ENCODE measurements at places on chromosomes 2 and 18. TPM values are rescaled to one million over a fixed set of nuclear protein-coding genes. Genes with fewer than 3 reads are reported as not detected.

Gene SNORC
- total RNA-seq, result 1.3 TPM

Gene TTN
- 9.2 TPM for total RNA-seq

Gene EIPR1
- total RNA-seq, result 28.0 TPM

DNA sequence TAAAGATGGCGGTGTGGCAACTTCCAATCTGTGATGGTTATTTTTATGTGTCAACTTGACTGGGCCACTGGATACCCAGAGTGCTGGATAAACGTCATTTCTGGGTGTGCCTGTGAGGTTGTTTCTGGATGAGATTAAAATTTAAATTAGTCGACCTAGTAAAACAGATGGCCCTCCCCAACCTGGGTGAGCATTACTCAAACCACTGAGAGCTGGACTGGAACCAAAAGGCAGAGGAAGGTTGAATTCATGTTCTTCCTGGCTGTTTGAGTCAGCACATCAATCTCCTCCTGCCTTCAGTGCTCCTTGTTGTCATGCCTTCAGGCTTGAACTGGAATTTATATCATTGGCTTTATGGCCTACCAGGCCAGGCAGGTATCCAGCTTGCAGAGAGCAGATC lies 190.8 kb upstream of the RGPD4 start:
- DNase-seq, result no peak

- DNase-seq, result no peak
Measured at GRCh38 chr2:238425979-238426567, 654 bp upstream of the ASB1 start.

- no peak for DNase-seq
Measured at GRCh38 chr2:161416708-161417437, 776 bp downstream of the TBR1 start.

DNA sequence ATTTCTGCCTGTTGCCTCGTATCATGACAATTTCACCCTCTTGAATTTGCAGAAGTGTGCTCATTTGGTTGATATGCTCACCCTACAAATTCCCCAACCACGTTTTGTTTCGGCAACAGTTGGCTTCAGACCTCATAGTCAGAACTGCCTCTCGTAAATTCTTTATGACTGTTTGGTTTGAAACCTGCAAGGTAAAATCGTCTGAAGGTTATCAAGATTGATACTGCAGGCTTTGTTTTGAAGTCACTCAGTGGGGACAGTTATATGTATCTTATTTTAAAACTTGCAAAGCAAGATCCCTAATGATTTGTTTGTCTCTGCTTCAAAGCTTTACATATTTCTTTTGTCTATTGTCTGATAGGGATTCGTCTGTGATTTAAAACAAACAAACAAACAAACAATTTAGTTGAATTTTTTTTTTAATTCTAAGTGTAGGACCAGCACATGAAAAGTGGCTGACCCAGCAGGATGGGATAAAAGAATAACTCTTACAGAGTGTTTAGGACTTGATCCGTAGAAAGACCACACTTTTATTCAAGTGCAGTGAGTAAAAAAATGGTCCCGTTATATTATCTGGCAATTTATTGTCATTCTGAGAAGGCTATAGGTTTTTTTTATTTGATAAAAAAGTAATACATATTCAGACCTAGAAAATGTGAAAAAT lies 45.7 kb upstream of the MYCN start:
- no peak for DNase-seq

DNA sequence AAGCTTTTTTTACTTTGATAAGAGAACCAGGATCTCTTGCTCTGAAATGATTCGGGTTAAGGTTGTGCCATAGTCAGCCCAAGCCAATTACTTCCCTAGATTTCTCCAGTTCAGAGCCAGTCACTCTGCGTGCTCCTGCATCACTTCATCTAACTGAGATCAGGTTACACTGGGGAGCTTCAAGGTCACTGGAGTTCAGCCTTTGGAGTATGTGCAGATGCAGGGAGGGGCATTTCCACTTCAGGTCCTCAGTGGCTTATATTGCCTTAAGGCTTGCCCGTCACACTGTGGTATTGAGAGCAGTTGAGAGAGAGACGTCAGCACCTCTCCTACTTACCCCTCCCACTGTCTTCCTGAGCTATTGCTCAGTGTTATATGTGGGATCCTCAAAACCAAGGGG lies 317.8 kb downstream of the EPHA4 start:
- DNase-seq, result no peak

DNA sequence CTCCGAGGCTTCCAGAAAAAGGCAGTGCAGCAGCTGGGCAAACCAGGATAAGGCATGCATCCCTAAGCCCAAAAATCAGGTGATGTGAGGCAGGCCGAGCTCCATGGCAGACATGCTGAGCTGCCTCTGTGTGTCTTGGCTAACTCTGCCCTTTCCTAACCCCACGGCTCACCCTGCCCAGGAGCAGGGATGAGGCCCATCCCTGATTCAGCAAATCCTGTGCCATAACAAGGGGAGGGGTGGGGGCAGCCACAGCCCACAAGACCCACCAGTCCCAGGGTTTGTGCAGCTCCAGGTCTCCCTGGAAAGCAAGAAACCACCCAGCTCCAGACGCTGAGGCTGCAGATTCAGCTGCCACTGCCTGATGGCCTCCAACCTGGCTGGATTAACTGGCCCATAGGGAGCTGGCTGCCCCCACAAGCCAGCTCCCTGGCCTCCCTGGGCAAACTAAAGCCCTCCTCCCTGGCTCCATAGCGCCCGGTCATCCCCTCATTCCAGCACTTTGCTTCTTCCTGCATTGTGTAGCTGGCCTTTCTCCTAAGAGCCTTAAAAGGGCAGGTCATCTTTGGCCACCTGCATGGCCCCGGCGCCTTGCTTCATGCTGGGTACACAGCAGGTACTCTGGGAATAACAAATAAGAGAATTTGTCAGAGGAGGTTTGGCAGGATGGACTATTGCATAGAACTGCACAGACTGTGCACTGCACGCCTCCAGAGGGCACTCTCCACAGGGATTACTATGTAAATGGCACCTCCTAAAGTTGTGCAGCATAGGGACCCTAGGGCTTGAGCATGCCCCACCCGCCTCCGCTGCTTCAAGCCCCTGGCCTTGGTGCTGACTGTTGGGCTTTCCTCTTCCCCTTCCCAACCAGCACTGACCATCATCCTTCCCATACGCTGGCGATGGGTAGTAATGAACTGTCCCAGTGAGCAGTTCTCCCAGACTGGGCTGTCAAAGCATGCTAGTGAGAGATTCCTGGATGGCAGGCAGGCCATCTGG lies 10.7 kb downstream of the STEAP3 start:
- DNase-seq, result no peak

DNA sequence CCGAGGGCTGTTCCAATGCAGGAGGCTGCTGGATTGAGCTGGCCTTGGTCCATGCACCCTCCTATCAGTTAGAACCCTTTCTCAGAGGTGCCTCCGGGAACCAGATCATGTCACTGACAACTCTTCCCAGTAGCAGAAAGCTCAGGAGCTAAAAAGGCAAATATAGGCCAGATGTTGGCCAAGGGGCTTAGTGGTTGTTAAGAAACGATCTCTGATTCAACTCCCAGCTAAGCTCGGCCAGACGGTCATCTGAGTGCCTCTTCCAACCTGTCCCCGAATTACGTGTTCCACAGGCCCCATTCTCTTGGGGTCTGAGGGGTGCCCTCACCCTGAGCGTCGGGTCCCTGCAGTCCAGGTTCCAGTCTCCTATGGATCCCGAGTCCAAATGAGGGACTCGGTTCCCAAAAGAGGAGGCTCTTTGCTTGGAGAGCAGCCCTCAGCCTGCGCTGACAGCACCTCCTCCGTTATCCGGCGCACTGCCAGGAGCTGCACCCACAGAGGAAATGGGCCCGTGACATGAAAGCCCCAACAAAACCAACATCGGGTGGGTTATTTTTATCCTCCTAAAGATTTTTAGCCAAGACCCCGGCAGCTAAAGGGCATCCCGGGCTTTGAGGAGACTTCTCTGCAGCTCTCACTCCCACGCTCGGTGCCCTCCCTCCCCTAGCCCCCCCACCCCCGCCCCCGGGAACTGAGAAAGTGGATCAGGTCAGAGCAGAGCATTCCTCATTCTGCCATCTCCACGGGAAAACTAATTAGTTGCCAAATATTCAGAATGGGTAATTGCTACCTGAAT lies 106.6 kb upstream of the ID2 start:
- DNase-seq, result peak; percentile 41

DNA sequence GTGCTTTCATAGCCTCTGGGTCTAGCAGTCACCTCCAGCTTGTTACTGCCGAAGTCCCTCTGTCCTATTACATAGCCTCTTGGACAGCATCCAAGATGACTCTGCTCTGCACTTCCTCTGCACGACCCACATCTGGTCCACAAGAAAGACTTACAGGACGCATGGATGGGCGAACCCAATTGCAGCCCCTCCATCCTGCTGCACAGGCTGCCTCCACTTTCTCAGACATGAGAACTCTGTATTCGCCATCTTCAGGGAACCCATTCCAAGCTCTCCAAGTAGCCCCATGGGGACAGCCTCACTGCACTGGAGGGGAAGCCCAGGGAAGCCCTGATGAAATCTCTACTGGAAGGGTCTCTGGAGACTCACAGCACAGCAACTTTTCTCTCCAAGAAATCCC lies 172.1 kb downstream of the GFPT1 start:
- DNase-seq, result no peak

GRCh38 chr2:14583059-14583458 lies 49.5 kb upstream of the LRATD1 start:
- DNase-seq, result no peak

DNA sequence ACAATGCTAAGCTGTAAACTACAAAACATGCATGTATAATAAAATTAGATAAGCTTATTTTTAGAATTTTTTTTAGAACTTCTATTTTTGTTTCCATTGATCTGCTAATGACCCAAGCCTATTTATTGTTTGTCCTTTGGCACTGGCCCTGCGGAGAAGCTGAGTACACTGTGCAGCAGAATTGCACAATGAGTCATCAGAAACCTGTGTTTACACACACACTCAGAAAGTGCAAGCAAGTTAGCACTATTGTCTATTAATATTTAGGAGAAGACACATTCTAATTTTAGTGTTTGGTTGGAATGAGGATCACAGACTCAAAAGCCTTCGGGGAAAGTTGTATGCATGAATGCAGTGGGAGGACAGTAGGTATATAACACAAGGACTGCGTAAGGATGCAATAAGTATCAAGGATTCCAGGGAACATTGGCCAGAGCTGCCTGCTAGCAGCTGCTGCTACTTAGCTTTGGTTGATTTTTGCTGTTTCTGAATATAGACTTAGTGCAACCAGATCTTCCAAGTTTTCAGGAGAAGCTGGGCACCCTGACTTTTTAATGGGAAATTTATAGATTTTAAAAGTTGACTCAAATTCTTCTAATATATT lies 128.2 kb downstream of the KCNH7 start:
- no peak for DNase-seq

- no peak for DNase-seq
Measured at GRCh38 chr2:805664-806063, 128.5 kb upstream of the TMEM18 start.

DNA sequence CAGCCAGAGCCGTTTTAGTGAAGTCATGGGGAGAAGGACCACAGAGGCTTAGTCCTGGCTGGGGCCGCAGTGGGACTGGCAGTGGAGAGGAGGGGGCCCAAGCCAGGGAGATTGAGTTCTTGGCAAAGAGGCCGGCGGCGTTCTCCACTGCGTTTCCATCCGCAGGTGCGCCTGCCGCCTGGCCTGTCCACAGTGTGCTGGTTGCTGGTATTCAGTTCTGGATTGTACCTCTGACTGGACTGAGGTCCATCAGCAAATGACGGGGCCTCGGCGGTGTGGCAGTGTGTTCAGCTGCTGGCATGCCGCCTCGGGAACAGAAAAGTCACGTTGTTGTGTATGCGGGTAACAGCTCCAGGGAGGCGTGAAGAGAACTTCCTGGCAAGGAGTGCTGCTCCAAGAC lies 36.8 kb downstream of the LRRFIP1 start:
- DNase-seq, result no peak

- no peak for DNase-seq
Measured at GRCh38 chr2:102551329-102552096, 67.8 kb upstream of the SLC9A2 start.

DNA sequence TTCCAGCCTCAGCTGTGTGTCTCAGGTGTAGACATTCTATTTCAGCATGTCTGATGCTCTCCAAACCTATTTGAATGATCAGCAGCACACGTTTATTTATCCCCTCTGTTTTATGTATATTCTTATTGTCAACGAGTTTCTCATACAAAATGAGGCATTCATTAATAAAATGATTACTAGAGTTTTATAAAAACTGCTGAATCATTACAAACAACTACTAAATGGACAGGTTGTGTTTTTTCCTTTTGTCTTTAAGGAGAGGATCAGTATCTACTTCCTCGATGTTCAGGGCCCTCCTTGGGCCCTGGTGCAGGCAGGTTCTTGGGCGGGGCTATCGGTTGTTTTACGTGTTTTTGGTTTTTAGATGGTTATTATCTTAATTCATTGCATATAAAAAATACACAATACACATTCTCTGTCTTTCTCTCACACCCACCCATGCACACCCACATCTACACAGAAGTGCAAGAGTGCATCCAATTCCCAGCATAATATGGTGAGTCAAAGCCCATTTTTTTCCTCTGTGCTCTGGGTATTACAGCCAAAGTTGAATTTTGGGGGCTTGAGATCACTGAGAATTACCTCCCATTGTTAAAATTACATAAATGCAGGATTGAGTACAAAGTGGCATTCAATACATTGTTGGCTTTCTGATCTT lies 24.2 kb downstream of the LPIN1 start:
- DNase-seq, result no peak

GRCh38 chr2:194260185-194260584 lies 1396.8 kb upstream of the SLC39A10 start:
- no peak for DNase-seq

GRCh38 chr2:225282858-225283710 lies 116.4 kb upstream of the NYAP2 start:
- DNase-seq, result peak; percentile 18

- DNase-seq, result no peak
Measured at GRCh38 chr2:120476141-120476540, 130.2 kb downstream of the INHBB start.
